ENCODE measurements at places on chromosomes 4 and X. TPM values are rescaled to one million over a fixed set of nuclear protein-coding genes. Genes with fewer than 3 reads are reported as not detected.

The NLRP2B gene
- not detected for total RNA-seq

The KLF8 gene
- total RNA-seq: 0.59 TPM

The ANOS1 gene
- 0.45 TPM for total RNA-seq

The JADE3 gene
- 1.6 TPM for total RNA-seq

The ARHGAP10 gene
- total RNA-seq: 16.4 TPM

The NAP1L2 gene
- not detected for total RNA-seq

The METTL14 gene
- 9.1 TPM for total RNA-seq

The HERC3 gene
- total RNA-seq: 8.8 TPM

The PARM1 gene
- 0.15 TPM for total RNA-seq

The NHSL2 gene
- 0.84 TPM for total RNA-seq

The RBMX2 gene
- total RNA-seq: 17.4 TPM

The GRIA2 gene
- total RNA-seq: not detected

The ADGRG2 gene
- under 0.01 TPM for total RNA-seq

The CCDC149 gene
- total RNA-seq: 1.8 TPM
